ENCODE measurements at places on chromosomes 6 and 20.

GRCh38 chr20:62726716-62727583, 18.3 kb downstream of the NTSR1 start:
- no peak for DNase-seq

DNA sequence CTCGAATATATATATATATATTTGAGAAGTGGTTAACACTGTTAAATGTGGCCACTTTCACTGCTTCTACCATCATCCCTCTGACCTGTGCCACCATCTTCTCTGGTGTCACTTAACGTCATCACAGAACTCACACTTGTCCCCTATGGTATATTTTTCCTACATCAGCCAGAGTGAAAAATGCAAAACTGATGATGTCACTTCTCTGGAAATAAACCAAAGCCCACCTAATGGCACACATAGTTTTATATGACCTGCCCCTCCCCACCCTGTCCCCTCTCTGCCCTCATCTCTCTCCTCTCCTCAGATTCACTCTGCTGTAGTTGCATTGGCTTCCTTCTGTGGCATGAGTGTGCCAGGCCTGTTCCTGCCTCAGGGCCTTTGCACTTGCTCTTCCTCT, 63.9 kb upstream of the IFNGR1 start:
- DNase-seq, result no peak

GRCh38 chr20:34711813-34712430, 7.8 kb downstream of the TP53INP2 start:
- DNase-seq, result no peak

- no peak for DNase-seq
Measured at GRCh38 chr6:159170333-159170672, 1.1 kb downstream of the FNDC1 start.

All from CD4-positive, alpha-beta T cell treated with Interferon gamma for 1 hour (primary cell).